ENCODE measurements at places on chromosomes 7 and 10. TPM values are rescaled to one million over a fixed set of nuclear protein-coding genes. Genes with fewer than 3 reads are reported as not detected.

The GALNT17 gene
- 0.87 TPM for polyA plus RNA-seq

The PNLIPRP1 gene
- 0.46 TPM for polyA plus RNA-seq

The EIF4EBP2 gene
- 15.7 TPM for polyA plus RNA-seq

The VGF gene
- polyA plus RNA-seq, result not detected

The ZNF467 gene
- 15.2 TPM for polyA plus RNA-seq

The CREB5 gene
- 0.88 TPM for polyA plus RNA-seq

The PTEN gene
- 47.0 TPM for polyA plus RNA-seq

The PALD1 gene
- polyA plus RNA-seq, result 7.7 TPM

The PDLIM1 gene
- 159 TPM for polyA plus RNA-seq

The PON1 gene
- polyA plus RNA-seq, result 0.13 TPM

The FAM200A gene
- polyA plus RNA-seq, result 5.5 TPM

The GIMAP7 gene
- 103 TPM for polyA plus RNA-seq

The AQP1 gene
- 34.3 TPM for polyA plus RNA-seq

The C10orf95 gene
- polyA plus RNA-seq, result 0.33 TPM

The LRRN3 gene
- polyA plus RNA-seq, result 0.13 TPM

The LRRC18 gene
- not detected for polyA plus RNA-seq

The TBXAS1 gene
- polyA plus RNA-seq, result 19.8 TPM

The ACSL5 gene
- 22.8 TPM for polyA plus RNA-seq

The FAM25A gene
- polyA plus RNA-seq, result not detected

The HPS6 gene
- 7.2 TPM for polyA plus RNA-seq

The SPDYE8 gene
- polyA plus RNA-seq, result not detected

The STEAP2 gene
- polyA plus RNA-seq, result 1.1 TPM

The ELMO1 gene
- 26.0 TPM for polyA plus RNA-seq

The CFAP43 gene
- polyA plus RNA-seq, result 0.22 TPM

The CDH23 gene
- polyA plus RNA-seq, result 3.3 TPM

The DNAJC30 gene
- 8.7 TPM for polyA plus RNA-seq

The SHTN1 gene
- polyA plus RNA-seq, result 3.4 TPM

The EPO gene
- polyA plus RNA-seq, result 0.26 TPM

The SEMA3D gene
- polyA plus RNA-seq, result 4.6 TPM

The TRPV6 gene
- polyA plus RNA-seq, result 0.26 TPM

The SPDYE9 gene
- polyA plus RNA-seq, result not detected

The A1CF gene
- not detected for polyA plus RNA-seq

The GARIN1A gene
- 1.5 TPM for polyA plus RNA-seq

The NKX1-2 gene
- not detected for polyA plus RNA-seq

The GRM3 gene
- not detected for polyA plus RNA-seq

The TUBAL3 gene
- not detected for polyA plus RNA-seq

The HKDC1 gene
- polyA plus RNA-seq, result 0.26 TPM

The TMEM176B gene
- polyA plus RNA-seq, result 70.0 TPM

The PKD1L1 gene
- polyA plus RNA-seq, result 1.3 TPM

The CCL24 gene
- 11.1 TPM for polyA plus RNA-seq

The CNPY1 gene
- not detected for polyA plus RNA-seq

The MLXIPL gene
- 0.09 TPM for polyA plus RNA-seq

The LAMB4 gene
- not detected for polyA plus RNA-seq

The PLCE1 gene
- polyA plus RNA-seq, result 0.55 TPM

The SLIT1 gene
- polyA plus RNA-seq, result 0.52 TPM

The EEPD1 gene
- 18.4 TPM for polyA plus RNA-seq

The IFIT1B gene
- not detected for polyA plus RNA-seq

The DRGX gene
- polyA plus RNA-seq, result not detected

The FAM170B gene
- polyA plus RNA-seq, result not detected
